ENCODE measurements at places on chromosomes 1 and 21.

GRCh38 chr1:28301368-28302174, 27.3 kb upstream of the MED18 start:
- DNase-seq = no peak

DNA sequence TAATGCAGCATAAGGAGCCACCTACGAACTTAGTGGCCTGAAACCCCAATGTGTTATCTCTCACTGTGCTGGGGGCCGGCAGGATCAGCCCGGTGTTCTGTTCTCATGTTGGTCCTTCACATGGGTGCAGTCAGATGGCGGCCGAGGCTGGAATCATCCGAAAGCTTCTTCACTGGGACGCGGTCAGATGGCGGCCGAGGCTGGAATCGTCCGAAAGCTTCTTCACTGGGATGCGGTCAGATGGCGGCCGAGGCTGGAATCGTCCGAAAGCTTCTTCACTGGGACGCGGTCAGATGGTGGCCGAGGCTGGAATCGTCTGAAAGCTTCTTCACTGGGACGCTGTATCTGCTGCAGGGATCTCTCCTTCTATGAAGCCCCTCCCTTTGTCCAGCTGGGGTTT, 12.6 kb upstream of the PCBP3 start:
- DNase-seq = no peak

- no peak for DNase-seq
Measured at GRCh38 chr1:38508232-38508631, 351.3 kb downstream of the RRAGC start.

DNA sequence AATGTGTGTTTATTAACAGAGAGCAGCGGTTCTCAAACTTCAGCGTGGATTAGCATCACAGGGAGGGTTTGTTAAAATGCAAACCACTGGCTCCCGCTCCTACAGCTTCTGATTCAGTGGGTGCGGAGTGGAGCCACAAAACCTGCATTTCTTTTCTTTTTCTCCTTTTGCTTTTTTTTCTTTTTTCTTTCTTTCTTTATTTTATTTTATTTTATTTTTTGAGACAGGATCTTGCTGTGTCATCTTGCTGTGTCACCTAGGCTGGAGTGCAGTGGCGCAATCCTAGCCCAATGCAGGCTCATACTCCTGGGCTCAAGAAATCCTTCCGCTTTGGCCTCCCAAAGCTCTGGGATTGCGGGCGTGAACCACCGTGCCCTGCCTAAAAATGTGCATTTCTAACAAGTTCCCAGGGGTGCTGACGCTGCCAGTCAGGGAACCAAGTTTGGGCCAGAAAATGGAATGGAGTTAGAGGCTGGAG, 20.9 kb upstream of the SLC1A7 start:
- no peak for DNase-seq

DNA sequence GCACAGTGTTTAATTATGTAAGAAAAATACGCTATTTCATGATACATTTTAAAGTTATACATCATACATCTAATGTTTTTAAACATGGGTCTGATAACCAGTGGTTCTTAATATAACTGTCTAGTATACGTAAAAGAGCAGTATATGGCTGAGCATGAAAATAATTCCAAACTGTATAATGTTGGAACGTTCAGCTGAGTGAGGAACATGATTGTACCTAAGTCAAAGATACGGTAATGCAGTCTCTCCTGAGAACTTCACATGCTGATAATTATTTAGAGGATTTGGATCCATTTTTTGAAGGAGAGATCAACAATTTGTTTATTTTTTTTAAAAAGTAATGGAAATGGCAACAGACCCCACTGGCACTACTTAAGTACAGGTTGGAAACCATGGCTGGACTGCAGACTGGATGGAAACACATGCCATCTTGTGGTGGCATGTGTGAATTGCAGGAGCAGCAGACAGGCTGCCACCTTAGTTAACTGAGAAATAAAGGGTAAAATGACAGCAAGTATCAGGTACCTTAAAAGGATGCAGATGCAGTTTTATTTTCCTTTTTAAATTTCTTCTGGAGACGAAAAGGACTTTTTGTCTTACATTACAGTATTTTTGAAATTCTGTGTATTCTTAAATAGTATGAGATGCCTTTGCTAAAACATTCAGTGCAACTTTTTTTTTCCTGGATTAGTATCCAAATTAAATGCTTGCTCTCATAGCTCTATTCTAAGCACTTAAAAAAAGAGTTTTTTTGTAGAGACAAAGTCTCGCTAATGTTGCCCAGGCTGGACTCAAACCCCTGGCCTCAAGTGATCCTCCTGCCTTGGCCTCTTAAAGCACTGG, 73.8 kb downstream of the MTR start:
- peak; percentile 58 for DNase-seq

DNA sequence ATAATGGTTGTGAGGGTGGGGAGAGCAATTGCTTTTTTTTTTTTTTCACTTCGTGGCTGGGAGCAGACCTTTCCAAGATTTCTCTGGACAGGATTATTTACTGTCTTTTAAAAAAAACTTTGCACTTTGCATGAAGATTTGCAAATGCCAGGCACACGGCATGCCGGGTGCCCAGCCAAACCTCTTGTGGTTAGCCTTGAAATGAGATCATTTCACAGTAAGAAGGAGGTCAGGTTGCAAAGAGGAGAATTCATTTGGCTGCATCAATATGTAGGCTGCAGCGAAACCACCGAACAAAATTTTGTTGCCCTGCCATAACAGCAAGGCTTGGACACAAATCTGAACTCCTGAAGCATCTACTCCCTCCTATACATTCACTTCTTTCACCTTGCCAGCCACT, 36.5 kb upstream of the KCND3 start:
- DNase-seq = no peak

GRCh38 chr21:41290106-41290799, 26.3 kb upstream of the FAM3B start:
- DNase-seq = no peak

GRCh38 chr1:15618655-15619525, 1.6 kb downstream of the DDI2 start:
- DNase-seq = no peak

DNA sequence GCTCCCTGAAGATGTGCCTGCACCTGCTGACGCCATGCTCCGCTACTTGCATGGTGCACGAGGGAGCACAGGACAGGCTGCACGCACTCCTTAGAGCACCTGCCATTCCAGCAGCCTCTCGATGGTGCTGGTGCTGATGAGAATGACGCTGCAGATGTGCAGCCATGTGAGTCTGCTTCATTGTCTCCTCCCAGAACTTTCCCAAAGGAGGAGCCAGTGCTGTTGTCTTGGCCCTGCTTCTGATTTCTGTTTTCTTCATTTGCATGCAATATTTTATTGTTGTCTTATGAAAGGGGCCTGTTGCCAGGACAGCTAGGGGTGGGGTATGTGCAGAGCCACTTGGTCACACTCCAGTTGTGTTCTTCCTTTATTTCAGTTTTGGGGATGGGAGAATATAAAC, 70.1 kb downstream of the PCBP3 start:
- no peak for DNase-seq

DNA sequence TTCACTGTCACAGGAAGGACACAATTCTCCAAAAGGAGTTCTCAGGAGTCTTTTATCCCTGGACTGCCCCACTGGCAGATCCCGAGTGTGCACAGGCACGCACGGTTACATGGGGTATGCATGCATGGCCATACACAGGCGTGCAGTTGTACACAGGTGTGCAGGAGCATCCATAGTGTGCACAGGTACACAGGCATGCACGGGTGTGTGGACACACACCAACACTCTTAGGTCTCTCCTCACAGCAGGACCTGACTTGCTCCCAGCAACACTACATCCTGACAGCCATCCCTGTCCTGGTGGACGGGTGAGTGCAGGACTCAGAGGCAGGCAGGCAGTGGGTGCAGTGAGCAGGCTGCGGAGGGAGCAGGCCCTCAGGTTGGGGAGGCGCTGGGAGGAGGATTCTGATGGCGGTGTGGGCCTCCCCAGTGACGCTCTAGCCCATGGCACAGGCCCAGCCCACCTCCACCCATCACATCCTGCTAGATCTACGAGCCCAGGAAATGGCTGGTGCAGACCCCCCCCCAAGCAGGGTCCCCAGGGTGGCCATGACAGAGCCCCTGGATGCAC, 28.4 kb downstream of the SLC19A1 start:
- DNase-seq = no peak

GRCh38 chr21:17548262-17548661, 35.4 kb downstream of the CXADR start:
- DNase-seq = no peak

GRCh38 chr1:39754906-39755504, 16.1 kb downstream of the OXCT2 start:
- no peak for DNase-seq

GRCh38 chr1:169697755-169698154, 13.7 kb downstream of the SELL start:
- DNase-seq = no peak

Data from WERI-Rb-1 (cell line).